ENCODE measurements at places on chromosomes 2 and 18.

DNA sequence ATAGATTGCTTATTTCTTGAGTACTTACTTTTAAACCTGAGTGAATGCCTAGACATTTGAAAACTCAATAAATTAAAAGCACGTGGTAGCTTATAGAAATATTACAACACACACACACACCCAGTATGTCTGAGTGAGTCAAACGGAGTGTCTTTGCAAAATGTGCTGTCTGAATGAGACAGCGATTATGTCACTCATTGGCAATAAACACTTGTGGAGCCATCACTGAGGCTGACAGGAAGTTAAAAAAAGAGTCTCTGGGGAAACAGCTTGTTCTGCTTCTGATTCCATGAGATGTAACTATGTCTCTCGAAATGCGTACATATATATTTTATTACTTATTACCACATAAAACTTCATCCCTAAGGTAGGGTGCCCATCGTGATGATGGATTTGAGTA lies 22.3 kb upstream of the VPS4B start:
- no peak for DNase-seq

DNA sequence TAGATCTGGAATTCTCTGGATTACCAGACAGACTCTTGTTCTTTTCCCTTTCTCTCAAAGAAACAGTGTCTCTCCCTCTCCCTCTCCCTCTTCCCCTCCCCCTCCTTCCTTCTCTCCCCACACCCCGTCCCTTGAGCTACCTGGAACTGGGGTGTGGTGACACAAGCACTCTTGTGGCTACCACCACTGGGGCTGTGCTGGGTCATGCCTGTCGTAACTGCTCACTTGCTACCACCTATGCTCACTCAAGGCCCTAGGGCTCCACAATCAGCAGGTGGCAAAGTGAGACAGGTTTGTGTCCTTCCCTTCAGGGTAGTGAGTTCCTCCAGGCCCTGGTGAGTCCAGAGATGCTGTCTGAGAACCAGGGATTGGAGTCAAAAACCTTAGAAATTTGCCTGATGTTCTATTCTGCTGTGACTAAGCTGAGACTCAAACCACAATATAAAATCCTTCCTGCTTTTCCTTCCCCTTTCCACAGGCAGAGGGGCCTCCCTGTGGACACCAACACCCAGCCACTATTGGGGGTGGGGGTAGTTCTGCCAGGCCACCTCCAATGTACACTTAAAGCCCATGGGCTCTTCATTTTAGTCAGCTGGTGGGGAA lies 70.8 kb downstream of the OXER1 start:
- DNase-seq: no peak

DNA sequence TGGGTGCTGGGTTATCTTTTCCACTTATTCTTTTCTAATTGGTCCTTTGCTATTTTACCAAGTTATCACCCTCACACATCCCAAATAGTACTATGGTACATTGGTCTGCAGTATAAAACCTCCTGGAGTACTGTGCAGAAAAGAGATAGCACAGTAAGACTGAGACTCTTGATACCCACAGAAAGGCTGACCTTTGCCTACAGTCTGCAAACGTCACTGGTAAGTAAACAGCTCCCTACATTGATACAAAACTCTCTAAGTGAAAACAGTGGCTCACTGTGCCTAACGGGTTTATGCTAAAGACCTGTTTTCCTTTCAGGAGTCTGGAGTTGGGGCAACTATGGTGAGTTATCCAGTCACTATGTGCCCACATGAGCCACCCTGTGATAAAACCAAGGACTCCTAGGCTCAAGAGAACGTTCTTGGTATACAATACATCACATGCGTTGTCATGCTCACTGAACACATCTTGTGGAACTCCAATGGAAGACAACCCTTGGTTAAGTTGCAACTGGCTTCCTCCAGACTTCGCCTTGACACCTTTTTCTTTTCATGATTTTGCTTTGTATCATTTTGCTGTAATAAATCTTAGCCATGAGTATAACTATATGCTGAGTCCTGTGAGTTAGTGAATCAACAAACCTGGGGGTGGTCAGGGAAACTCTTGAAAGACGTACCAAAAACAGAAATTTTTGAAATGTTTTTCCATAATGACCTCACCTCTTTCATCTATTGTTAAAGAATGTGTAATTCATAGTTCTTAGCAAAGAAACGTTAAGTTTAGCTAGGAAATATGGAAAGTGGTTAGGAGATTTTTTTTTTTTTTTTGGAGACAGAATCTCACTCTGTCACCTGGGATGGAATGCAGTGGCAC lies 104.9 kb downstream of the C2orf74 start:
- no peak for DNase-seq

DNA sequence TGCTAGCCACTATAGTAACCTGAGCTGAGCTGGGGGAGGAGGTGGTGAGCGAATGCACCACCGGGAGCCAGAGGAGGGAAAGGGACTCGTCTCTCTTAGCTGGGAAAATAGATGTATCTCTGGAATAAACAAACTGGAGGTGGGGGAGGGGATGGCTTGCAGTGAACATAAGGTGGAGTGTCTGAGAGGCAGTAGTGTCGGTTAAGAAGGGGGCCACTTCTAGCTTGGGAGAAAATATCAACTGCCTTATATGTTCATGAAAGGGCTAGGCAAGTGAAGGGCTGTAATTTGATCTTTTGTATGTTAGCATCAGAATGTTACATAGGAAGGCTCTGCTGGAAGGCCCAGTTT lies 2.2 kb downstream of the SETBP1 start:
- DNase-seq: peak; percentile 55

All from left renal cortex interstitium (tissue), 4 donors.